ENCODE measurements at places on chromosomes 1 and 21.

DNA sequence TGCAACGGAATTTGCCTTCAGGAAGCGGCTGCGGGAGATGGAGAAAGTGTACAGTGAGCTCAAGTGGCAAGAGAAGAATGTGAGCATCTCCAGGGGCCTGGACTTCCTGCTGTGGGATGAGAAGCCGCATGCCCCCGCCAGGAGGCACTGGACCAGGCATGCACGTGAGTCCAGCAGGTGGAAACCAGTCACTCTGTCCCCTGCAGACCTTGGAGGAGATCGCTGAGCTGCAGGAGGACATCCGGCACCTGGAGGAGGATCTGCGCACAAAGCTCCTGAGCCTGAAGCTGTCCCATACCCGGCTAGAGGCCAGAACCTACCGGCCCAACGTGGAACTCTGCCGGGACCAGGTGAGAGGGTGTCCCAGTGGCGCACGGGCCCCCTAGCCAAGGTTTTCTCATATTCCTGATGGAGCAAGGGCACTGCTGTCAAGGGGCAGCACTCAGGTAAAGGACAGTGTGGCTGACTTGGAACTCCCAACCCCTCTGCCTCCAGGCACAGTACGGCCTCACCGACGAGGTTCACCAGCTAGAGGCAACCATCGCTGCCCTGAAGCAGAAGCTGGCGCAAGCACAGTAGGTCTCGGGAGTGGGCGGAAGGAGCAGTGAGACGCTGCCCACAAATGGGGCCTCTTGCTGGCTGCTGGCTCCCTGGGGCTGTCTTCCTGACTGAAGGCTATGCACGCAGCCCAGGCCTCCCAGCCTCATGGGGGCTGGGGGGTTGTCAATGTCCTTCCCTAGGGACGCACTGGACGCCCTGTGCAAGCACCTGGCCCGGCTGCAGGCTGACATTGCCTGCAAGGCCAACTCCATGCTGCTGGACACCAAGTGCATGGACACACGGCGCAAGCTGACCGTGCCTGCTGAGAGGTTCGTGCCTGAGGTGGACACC lies 1.2 kb upstream of the ADPRS start:
- peak; percentile 95 for DNase-seq

GRCh38 chr1:19811206-19811851 lies 3.8 kb downstream of the RNF186 start:
- peak; percentile 57 for DNase-seq

DNA sequence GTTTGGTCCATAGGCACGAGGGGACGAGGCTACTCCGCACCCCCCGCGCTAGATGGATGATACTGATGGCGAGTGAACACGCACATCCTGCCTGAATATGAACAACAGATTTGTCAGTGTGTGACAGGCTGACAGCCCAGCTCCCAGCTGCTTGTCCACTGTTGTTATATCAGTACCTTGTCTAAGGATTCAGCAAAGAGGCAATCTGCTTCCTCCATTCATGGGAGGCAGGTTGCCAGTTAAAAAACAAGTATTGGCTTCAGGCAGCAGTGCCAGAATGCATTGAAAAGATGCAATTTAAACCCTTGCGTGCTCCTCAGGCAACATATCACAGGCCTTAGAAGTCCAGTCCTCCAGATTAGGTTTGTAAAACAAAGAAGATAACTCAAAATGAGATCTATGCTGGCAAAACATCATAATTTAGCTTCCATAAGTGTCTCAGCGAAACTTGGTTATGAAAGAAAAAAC lies 223.3 kb downstream of the GPATCH2 start:
- DNase-seq = no peak

GRCh38 chr1:211605603-211606331 lies 26.8 kb upstream of the SLC30A1 start:
- no peak for DNase-seq

DNA sequence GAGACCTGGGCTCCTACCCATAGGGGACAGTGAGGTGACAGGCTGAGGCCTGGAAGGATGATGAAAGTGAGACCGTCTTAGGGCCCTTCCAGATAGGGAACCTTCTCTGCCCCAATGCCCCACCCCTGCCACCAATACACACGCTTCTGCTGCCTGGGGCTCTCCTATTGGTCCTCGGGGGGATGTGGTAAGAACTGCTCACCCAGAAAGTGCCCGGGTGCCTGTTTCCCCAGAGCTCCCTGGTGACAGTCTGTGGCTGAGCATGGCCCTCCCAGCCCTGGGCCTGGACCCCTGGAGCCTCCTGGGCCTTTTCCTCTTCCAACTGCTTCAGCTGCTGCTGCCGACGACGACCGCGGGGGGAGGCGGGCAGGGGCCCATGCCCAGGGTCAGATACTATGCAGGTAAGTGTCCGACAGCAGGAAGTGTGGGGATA lies 948 bp downstream of the SEMA4A start:
- DNase-seq = peak; percentile 92

DNA sequence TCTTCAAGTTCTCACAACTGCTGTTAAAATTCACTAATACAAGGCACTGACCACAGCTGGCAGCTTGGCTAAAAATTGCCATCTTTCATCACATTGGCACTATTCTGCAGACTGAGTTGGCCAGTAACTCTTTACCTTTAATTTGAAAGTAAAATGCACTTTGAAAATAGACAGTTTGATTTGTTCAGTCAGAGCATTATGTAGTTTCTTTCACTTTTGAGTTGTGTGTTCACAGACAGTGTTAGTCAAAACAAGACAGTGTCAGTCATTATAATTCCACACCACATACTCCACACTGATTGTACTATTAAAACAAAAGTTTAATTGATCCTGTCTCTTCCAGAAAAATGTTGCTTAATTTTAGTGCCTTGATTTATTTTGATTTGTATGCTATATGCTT lies 160.7 kb downstream of the SDCCAG8 start:
- no peak for DNase-seq

DNA sequence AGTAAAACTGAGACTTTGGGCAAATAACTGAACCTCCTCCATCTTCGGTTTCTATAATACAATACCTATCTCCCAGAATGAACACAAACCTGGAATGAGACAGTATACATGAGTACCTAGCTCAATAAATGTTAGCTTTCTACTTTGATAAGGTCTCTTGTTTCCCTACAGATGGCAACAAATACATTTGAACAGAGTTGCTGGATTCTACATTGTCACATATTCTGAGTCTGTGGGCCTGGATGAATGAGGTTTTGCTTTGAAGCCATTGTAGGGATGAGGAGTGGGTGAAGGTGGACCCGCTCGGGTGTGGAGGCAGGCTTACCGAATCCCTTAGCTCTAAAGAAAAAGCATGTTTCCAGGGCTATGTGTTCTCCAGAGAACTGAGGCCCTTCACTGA lies 13.9 kb upstream of the FYB2 start:
- DNase-seq = no peak

Data from NB4 (cell line).